NCI-H345 (cell line): ENCODE measurements at places on chromosomes 12 and 14.

- DNase-seq: no peak
These were observed 221.9 kb downstream of the PELI2 start for GRCh38 chr14:56339855-56340701.

DNA sequence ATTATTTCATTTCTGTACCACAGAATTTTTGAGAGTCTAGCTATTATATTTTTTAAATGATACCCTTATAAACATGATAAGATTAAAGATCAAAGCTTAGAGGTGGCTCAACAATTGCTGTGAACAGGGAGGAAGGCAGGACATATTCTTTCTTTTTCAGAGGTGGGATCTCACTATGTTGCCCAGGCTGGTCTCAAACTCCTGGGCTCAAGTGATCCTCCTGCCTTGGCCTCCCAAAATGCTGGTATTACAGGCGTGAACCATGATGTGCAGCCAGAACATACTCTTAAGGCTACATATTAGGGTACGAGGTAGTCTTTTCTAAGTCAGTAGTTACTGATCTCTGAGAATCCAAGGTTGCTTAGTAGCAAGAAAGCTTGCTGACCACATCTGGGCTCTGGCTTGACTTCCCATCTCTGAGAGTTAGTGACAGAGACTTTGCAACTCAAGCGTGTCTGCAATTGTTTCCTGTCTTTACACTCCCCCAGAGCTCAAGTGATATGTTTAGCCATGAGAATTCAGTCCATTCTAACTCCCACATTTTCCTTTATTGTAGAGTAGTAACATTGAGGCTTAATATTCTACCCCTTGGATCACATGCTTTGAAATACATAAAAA, 8.6 kb downstream of the RAB5B start:
- no peak for DNase-seq

- DNase-seq: no peak
These were observed 270.7 kb upstream of the PDE3A start for GRCh38 chr12:20097626-20098025.

- no peak for DNase-seq
These were observed 263.0 kb upstream of the SOX5 start for GRCh38 chr12:24212496-24212895.

DNA sequence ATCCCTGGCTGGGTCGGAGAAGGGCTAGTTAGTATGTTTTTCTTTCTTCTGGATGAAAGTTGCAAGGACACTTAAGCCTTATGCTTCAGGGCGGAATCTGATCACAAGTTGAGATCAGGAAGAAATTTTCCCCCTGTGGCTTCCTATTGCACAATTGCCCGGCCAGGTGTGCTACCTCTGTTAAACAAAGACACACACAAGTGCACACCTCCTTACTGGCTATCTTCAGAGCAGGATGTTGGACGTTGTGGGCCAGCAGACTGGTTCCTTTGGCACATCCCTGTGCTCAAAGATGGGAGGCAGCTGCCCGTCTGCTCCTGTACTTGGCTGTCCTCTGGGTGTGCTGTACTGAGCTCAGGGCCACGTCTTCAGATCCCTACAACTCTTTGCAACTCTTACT, 19.1 kb downstream of the ETV6 start:
- DNase-seq: no peak

GRCh38 chr12:72011374-72011773, 72.7 kb downstream of the TPH2 start:
- no peak for DNase-seq

- DNase-seq: no peak
These were observed 9.2 kb upstream of the HSP90AA1 start for GRCh38 chr14:102095871-102096568.
